T follicular helper cell (primary cell): ENCODE measurements at places on chromosomes 11 and 22.

DNA sequence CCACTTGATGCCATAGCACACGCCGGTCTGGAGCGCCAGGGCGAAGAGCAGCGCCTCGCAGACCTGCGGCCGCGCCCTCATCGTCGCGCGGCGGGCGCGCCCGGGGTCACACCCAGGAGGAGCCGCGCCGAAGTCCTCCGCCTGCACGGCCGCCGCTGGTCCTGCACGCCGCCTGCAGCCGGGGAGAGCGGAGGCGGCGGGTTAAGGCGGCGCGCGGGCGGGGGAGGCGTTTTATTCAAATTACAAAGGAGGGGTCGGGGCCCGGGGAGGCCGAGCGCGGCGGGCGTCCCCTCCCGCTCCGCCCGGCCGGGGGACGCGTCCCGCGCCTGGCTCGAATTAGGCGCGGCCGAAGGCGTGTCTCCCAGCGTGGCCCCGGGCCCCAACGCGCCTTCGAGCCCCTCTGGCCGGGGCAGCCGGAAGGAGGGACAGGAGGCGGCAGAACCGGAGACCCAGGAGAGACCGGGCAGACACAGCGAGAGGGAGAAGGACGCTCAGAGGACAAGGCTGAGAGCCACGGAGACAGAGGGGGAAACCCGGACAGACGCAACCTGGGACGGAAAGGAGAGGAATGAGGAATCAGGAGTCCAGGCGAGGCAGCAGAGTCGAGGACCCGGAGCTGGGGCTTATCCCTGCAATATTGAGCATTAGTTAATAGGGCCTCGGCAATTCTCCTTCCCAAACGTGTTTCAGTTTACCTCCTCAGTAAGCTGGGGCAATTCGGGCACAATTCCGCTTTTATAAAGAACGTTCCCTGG lies at the start of gene WNT11:
Gene WNT11, minus strand, starts transcription at position 176 of the 755 bp plus-strand sequence. Its CDS starts 95 bp downstream, at position 81.
- DNase-seq: no peak

DNA sequence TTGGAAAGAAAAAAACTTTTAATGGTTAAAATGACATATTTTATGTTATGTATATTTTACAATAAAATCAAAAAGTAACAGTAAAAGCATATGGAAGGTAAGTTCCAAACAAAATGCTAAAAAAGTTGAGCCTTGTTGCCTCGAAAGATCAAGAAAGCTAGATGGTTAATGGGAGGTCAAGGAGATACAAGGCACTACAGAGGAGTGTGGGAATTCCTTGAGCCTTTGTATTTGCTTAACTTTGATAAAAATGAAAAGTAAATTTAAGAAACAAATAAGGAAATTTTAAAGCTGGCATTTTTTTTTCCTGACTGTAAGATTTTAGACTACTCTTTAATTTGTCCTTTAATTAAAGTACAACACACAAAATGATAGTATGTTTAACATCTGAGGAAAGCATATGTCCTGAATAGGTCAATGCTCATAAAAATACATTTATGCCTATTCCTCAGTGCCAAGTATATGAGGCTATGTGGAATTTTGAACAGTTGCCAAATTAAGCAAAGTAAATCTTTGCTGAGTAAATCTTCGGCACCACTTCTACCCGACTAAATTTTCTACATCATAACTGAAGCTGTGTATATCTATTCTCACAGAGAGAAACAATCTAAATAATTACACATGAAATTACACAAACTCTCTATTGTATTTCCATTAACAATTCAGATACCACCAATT lies 108.8 kb downstream of the TTC28 start:
- DNase-seq: no peak

DNA sequence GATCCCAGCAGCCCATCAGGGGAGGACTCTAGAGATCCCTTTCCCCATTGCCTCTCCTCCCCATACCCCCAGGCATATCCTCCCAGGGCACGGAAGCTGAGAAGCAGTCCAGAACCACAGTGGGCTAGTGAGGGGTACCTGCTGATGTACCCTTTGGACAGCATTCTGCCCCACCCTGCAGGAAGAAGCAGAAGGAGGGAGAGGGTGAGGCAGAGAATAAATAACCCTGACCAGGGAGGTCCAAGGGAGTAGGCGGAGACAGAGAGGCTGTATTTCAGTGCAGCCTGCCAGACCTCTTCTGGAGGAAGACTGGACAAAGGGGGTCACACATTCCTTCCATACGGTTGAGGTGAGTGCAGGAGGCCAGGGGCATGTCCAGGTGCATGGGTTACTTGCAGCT lies at the start of gene OR51E1:
Gene OR51E1, plus strand, starts transcription at position 301 of the 400 bp plus-strand sequence. CDS start 8,545 bp downstream, outside the sequence.
- DNase-seq: no peak

- no peak for DNase-seq
Observed at GRCh38 chr11:92845805-92846204, 123.6 kb upstream of the MTNR1B start.

GRCh38 chr11:44469412-44469811 lies 96.1 kb upstream of the CD82 start:
- no peak for DNase-seq

- DNase-seq: no peak
Observed at GRCh38 chr22:47145883-47146282, 383.4 kb downstream of the TBC1D22A start.

DNA sequence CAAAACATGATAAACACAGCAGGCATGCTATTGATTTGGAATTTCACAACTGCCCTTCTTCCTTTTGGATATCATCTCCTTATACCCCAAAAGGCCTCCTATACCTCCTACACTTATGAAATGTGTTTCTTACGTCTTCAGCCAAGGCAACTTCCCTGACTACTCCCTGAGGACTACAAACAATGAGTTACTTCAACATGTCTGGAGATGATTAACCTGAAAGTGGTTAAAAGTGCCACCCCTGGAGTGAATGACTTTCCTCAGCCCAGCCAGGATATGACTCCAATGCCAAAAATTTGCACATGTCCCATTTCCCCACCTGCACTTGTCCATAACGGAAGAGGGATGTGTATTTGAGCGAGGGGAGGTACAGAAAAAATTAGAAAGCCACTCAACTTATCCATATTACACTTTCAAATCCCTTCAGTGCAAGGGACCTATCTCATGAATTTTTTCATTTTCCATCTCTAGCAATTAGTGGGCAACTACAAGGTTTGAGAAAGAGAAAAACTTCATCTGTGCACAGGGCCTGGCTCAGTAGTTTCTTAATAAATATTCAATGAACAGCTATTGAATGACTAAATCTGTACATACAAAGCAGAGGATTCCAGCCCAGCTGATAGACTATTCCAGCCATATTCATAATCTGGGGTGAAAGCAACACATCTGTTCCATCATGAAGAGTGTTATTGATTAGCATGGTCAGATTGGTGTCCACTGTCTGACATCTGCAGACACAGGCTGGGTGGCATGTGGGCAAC lies 36.8 kb downstream of the KIRREL3 start:
- no peak for DNase-seq

GRCh38 chr11:46238078-46238966 lies 39.1 kb upstream of the CREB3L1 start:
- DNase-seq: peak; percentile 42

DNA sequence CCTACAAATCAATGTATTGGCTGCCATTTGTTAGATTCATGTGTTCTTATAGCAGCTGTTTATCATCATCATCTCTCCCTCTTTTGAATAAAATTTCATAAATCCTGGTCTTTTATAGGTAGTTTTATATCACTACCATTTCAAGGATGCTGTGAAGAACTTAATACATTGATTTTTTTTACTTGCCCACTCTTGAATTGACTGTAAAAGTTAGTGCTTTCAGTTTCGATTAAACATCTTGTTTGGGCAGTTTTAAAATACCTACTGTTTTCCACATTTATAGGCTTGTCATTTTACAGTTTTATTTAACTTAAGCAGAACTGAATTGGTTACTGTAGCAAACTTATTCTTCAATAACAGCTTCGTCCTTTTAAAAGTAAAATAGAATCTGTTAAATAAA lies 59.5 kb downstream of the TTC17 start:
- no peak for DNase-seq

DNA sequence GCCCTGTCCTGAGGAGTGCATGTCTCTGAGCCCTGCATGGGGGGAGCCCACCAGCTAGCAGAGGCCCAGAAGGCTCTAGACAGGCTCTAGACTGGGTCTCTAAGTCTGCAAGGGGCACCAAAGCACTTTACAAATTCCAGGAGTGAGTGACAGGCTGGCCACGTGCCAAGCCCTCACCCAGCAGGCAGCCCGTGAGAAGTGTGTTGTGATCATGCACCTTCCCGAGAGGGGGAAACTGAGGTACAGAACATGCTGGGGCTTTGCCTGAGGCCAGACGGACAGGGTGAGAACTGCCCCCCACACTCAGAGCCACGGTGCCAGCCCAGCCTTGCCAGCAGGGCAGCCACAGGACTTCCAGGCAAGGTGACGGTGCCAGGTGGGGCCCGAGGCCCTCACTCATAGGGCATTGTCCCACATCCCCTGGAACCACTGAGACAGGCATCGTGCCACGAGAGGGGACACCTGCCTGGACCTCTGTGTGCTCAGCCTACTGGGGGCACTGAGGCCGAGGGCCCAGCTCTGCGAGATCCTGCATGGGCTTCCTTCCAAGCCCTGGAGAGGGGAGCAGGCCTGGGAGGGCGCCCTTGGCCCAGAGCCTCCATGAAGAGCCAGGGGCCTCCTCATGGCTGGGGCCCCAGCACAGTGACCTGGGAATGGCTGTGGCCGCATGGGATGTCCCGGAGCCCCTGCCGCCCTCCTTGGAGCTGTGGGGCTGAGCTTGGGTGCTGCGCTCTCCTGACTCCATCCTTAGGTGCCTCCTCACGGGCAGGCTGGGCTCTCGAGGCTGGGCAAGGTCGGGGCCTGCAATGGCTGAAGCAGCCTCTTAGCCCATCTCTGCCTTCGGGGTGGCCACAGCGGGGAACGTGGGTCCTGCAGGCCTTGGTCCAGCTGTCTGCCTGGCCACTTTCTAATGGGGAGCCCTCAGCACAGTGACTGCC lies 121.5 kb downstream of the KCNQ1OT1 start:
- no peak for DNase-seq

DNA sequence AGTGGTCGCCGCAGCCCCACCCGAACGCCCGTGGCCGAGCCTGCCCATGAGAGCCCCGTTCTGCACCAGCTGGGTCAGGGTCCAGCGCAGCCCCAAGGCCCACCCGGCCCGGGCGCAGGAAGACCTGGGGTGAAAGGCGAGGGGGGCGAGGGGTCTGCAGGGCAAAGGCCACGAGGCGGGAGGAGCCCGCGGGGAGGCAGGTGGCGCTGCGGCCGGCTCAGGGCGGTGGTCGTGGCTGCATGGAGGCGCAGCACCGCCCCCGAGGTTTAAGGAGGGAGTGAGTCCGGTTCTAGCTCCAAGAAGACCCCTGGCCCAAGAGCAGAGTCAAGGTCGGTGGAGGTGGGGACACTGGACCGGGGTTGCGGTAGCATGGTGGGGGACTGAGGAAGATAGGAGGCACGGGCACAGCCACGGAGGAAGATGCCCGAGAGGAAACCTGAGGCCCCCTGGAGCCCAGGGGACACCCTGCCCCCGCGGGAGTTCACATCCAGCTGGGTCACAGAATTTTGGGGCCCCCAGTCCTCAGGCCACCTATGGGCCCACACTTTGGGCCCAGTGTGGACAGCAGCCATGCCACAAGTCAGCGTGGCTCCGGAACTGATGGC lies 514 bp upstream of the HDAC10 start:
- DNase-seq: no peak

GRCh38 chr11:27255447-27255828 lies 107.6 kb downstream of the CCDC34 start:
- no peak for DNase-seq

- DNase-seq: no peak
Observed at GRCh38 chr11:125179895-125180294, 15.3 kb downstream of the PKNOX2 start.

DNA sequence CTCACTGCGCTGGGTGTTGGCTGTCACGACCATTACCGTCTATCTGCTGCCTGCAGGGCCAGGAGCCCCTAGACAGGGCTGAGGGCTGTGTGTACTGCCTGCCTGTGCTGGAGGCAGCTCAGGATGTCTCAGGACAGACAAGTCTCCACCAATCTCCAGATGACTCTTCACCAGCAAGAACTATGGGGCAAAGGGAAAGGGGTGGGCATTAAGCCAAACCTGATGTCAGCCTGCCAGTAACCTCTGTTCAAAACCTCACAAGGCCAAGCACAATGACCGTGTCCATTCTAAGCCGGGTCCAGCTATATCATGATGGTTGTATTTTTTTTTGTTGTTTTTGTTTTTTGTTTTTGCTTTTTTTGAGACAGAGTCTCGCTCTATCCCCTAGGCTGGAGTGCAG lies 31.6 kb downstream of the MAFF start:
- no peak for DNase-seq

GRCh38 chr11:11171285-11171684 lies 181.8 kb downstream of the CSNK2A3 start:
- no peak for DNase-seq
